ENCODE measurements at places on chromosomes 1 and 21.

GRCh38 chr1:95249916-95250315 is 15.9 kb downstream of the RWDD3 start:
- DNase-seq = no peak

DNA sequence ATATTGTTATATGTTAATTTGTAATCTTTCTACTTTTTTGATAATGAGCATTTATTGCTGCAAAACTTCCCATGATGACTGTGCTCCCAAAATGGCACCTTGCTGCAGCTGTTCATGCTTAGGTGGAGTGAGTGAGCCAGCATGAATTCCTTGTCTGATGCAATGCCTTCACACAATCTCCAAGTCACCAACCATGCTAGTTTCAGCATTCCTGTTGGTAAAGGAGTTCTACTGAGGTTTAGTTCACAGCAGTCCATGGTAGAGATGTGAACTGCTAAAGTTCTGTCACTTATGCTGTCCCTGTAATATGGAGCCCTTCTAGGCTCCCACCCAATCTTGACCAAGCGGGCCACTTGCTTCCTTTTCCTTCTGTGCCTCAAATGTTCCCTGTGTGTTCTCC is 26.2 kb upstream of the PRKACB start:
- DNase-seq = no peak

GRCh38 chr1:28545246-28545628 is 7.6 kb upstream of the TRNAU1AP start:
- no peak for DNase-seq

DNA sequence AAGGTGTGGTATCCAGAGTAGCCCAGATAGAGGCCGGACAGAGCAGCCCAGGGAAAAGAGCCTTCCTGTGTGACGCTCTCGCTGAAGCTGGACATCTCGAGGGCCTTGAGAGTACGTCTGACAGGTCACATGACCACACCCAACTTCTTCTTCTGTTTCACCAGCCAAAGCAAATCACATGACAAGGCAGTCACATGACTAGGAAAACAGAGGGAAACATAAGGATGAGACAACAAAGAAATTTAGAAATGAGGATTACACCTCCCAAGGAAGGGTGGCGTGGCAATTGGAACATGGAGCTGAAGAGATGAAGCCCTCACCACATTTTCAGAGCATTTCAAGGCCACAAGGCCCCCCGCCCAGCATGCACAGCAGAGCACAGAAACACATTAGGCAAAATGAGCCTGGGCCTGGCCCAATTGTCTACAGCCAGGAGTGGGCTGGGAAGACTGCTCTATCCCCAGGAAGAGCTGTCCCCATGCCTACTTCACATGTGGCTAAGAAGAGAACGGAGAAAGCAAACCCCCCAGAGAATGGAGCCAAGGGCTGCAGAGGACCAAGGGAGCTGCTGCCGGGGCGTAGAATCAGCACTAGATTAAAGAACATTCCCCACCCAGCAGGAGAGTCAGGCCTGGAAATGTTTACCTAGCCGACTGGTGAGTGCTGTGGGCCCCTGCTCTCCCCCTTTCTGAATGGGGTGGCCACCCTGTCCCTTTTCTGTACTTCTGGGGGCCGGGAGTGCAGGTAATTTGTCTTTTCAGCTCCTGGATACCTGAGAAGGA is 305.1 kb downstream of the NPHP4 start:
- DNase-seq = no peak

GRCh38 chr1:157577420-157577819 is 20.5 kb downstream of the FCRL4 start:
- DNase-seq = no peak

GRCh38 chr1:214544791-214545190 is 6.6 kb downstream of the PTPN14 start:
- no peak for DNase-seq

All from stimulated activated CD4-positive, alpha-beta T cell treated with anti-CD3 and anti-CD28 coated beads, Interleukin-1b, Interleukin-23, amount 100 ng/mL, for 4 hours (primary cell).